ENCODE measurements at places on chromosomes 7 and 10.

- DNase-seq, result peak; percentile 12
Measured at GRCh38 chr10:123583639-123584418, 82.3 kb upstream of the GPR26 start.

GRCh38 chr7:87427288-87427687, 48.2 kb downstream of the ABCB4 start:
- DNase-seq, result no peak

DNA sequence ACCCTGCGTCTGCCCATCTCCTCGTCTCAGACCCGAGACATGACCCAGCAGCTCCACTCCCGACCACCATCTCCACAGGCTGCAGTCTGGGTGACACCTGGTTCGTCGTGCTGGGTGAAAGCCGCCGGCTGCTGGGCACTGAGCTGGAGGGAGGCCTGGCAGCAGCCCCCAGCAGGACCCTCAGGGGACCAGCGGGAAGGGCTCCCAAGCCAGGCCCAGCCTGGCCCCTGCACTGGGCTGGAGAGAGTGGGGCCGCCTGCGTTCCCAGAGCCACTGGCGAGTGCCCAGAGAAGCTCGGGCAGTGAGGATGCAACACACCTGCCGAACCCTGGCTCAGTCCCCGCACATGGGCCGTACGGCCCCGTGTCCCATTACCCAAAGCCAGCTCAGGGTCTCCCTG, 21.3 kb downstream of the CFAP46 start:
- DNase-seq, result no peak

- DNase-seq, result no peak
Measured at GRCh38 chr7:37942934-37943610, 22.6 kb downstream of the EPDR1 start.

GRCh38 chr10:99569961-99570360, 37.2 kb downstream of the NKX2-3 start:
- DNase-seq, result no peak

- DNase-seq, result no peak
Measured at GRCh38 chr7:25179325-25179724, 49.0 kb downstream of the NPVF start.

GRCh38 chr10:22615819-22616499, 98.4 kb downstream of the PIP4K2A start:
- DNase-seq, result no peak

GRCh38 chr10:44911081-44911540, at the start of gene TMEM72:
TMEM72 (plus strand) TSS chr10:44911337; CDS start chr10:44911513, 176 bp downstream.
- no peak for DNase-seq

DNA sequence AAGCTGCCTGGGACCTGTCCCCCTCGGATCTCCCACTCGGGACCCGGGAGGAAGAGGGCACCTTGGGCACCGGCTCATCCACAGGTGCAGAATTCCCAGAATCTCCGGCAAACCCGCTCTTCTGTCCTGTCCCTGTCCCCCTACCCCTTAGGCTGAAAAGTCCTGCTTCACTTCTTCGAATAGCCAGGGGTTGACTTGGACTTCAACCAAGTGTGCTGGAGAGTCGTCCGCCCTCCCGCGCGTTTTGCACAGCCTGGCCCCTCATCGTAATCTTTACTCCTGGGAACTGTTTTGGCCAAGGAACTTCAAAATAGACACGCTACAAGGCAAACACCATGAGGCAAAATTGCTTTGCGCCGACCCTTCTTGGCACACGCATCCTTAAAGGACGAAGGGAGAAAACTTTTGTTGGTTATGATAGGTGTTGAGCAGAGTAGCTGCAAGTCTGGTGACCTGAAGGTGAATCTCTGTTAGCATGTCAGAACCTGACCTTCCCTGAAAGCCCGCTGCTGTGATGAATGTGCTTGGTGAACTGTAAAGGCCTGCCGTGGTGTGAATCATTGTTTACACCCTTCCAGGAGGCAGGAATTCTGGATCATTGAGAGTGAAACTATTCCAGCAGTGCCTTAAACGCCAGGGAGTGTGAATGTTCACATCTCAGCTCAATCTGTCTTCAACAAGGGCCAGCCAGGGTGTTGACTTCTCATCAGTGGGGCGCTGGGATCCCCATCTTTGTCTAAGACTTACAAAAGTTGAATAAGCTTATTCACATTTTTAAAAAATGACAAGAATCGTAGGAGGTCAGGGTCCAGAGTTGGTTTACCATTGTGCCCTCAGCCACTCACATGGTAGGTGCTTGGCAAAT, 589 bp upstream of the RAPGEF5 start:
- DNase-seq, result no peak

DNA sequence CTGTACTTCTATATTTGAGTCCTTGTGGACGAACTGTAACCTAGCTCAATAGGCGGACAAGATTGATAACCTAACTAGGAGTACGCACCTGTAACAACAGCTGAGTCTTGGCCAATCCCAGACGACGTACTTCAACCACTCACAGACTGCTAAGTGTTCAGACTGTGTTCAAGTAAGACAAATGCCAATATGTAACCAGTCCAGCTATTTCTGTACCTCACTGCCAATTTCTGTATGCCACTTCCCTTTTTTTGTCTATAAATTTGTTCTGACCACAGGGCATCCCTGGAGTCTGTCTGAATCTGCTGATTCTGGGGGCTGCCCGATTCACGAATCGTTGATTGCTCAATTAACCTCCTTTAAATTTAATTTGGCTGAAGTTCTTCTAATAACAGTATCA, 32.2 kb downstream of the HACD1 start:
- no peak for DNase-seq

DNA sequence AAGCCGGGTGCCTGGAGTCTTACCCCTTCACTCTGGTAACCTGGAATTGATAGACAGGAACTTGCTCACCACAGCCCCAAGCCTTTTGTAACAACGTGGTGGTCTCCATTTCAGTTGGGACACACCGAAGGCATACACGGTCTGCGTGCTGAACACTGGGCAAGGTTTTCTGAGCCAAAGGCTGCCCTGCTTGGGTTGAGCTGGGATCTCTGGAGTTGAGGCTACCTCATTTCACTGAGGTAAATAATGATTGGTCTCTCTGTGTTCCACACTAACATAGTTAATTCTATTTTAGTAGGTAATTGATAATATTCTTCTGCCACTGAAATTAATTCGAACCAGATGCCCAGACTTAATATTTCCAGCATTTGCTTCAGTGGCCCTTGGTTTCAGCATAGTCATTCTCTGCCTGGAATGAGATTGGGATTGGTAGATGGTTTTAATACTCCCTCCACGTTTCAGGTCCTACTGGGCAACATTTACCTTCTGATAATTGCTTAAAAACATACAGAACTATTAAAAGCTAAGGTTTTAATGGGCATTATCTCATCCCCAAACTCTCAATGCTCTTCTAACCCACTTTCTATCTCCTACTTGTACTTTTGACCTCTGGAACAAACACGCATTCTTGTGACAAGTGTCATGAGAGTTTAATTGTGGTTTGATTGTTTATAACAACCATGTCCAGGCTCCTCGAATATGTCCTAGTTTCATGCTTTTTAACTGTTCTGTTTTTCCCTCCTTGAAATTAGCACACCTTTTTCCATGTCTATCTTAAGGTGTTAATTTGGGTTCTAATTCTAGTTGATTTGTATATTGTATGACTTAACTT, 202.3 kb upstream of the KLF6 start:
- DNase-seq, result no peak

- no peak for DNase-seq
Measured at GRCh38 chr10:85917601-85918000, 449.0 kb downstream of the GRID1 start.

DNA sequence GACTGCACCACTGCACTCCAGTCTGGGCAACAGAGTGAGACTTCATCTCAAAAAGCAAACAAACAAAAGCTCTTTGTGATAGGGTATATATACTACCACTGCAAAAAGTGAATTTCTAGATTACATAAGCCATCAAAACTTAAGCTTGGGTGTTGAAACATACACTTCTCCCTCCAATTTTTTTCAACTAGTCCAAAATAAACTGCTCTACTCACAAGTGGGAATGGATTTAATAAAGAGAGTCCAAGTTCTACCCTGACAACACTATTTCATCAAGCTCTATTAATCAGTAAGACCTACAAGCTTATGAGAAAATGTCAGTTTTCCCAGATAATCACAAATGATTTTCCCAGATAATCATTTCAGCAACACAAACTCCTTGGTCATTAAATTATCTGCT, 82.7 kb downstream of the NT5C2 start:
- DNase-seq, result no peak

DNA sequence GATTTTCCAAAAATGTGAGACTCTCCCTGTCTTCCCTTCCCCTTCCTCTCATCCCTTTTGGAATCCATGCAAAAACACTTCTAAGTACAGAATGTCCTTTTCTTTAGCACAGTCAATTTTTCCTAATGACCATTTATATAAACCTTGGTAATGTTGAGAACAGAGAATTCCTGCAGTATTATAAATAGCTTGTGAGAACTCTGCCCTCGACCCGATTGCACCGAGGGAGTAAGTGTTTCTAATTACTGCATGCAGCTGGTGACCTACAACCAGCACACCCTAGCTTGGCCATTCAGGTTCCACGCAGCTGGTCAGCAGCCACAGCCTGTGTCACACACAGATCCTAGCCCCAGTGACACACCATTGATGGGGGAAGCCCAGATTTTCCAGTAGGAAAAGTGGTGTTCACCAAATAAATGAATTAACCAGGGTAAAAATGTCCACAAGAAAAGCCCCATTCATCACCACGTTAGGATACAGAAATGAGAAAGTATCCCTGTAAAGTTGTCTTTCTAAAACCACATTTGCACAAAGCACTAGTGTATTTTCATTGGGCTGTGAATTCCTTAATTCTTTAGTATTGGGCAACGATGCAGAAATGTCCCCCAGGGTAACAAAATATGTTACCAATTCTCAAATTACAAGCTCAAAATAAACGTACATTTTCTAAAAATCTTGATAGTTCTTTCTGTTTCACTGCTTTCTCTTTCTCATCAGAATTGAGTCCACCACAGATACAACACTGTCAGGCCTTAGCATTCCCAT, 499.0 kb upstream of the KLF6 start:
- no peak for DNase-seq

DNA sequence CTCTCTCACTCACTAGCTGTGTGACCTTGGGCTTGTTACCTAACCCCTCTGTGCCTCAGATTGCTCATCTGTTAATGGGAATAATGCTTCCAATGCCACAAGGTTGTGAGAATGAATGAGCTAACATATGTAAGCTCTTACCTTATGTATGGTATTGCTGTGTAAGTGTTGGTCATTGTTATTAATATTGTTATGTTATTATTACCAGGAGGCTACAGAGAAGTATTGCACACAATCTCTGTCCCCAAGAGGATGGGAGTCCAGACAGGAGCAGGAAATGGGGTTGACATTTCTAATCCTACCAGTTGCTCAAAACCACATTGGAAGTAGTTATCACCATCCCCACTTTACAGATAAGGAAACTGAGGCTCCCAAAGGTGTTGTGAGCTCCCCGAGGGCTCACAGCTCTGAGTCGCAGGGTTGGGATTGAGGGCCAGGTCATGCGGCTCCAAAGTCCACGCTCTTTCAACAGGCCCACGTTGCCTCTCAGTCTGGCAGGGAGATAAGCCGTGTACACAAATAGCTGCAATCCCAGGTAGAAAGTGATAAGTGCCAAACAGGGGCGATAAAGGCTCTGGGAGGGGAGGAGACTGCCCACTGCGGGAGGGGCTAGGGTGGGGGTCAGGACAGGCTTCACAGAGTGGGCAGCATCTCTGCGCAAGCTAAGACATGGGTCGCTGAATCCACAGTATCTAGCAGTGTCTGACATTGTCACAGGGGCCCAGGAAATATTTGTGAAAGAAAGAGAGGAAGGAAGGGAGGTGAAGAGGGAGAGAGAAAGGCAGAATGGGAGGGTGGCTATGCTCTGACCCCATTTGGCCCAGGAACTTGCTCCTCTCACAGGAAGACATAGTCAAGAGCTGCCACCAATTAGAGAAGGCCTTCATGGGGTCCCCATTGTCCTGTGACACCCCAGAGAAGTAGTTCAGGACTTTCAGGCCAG, 9.6 kb upstream of the ZMIZ1 start:
- no peak for DNase-seq

- DNase-seq, result no peak
Measured at GRCh38 chr10:126844406-126844805, 60.8 kb upstream of the DOCK1 start.

DNA sequence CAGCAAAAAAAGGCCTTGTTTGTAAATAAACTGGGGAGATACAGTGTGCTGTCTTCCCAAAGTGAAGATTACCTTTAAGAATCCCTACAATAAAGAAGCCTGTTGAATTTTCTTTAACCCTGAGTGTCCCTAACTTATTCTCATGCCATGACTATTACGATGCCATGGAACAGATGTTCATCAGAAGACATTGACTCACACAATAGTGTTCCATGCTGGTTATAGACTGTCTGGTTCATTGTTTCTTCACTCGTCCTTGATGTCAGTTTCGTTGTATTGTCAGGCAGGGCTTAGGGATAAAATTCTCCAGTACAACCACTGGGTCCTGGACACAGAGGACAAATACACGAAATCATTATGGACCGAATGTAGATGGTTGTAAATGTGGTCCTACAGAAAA, 36.2 kb upstream of the BMPER start:
- no peak for DNase-seq

- no peak for DNase-seq
Measured at GRCh38 chr7:3682028-3682710, 381.1 kb downstream of the SDK1 start.

DNA sequence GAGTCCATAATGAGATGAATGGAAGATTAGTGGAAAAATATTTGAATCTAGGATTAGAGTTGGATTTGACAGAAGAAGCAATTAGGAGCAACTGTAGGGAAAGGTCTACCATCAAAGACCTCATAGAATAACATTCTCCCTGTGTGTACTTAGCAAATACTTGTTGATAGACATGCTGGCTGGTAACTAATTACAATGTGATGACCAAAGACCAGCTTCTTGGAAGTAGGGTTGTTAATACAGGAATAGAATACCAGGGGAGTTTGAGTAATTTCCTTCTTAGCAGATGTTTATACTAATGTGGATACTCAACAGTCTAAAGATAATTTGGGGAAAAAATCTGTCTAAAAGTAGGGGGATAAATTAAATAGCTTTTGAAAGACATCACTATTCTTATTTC, 357.5 kb upstream of the BMPER start:
- DNase-seq, result no peak

DNA sequence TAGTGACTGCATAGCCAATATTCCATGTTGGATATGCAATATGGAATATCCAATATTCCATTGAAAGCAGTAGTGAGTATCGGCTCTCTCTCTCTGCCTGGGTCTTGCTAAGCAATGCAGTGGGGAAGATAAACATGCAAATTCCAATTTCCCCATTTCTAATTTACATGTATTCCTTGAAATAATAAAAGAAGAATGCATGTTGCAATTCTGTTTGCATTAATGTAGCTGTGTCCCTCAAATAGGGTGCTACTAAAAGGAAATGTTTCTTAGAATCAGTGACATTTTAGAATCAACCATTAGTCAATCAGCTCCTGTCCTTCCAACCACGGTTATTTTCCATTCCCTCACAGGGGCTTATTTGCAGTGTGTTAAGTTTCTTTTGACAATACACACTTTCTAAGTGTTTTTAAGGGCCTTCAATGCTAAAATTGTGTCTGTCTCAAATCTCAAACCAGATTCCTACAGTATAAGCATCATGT, 46.7 kb downstream of the AFAP1L2 start:
- no peak for DNase-seq

DNA sequence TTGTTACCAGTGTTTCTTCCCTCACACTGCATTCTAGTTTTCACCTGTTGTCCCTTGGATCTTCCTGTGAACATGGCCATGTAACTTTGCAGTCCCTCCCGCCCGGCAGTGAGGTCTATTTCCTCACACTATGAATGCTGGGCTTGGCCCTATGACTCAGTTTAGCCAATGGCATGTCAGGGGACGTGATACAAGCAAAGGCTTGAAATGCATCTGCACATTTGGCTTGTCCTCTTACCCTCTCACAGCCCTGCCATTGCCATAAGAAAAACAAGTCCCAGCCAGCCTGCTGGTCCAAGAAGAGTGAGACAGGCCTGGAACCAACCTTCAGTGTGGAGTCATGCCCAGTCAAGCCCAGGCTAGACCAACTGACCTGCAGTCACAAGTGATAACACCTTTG, 17.1 kb upstream of the EZH2 start:
- DNase-seq, result no peak
